ENCODE measurements at places on chromosomes 1 and 21.

GRCh38 chr1:225941187-225941941, at the start of gene LEFTY2:
Gene LEFTY2, minus strand, starts transcription at chr1:225941220. Its CDS starts 80 bp downstream, at chr1:225941140.
- DNase-seq: no peak

- no peak for DNase-seq
Measured at GRCh38 chr21:44702111-44702972, 5.4 kb downstream of the KRTAP10-12 start.

DNA sequence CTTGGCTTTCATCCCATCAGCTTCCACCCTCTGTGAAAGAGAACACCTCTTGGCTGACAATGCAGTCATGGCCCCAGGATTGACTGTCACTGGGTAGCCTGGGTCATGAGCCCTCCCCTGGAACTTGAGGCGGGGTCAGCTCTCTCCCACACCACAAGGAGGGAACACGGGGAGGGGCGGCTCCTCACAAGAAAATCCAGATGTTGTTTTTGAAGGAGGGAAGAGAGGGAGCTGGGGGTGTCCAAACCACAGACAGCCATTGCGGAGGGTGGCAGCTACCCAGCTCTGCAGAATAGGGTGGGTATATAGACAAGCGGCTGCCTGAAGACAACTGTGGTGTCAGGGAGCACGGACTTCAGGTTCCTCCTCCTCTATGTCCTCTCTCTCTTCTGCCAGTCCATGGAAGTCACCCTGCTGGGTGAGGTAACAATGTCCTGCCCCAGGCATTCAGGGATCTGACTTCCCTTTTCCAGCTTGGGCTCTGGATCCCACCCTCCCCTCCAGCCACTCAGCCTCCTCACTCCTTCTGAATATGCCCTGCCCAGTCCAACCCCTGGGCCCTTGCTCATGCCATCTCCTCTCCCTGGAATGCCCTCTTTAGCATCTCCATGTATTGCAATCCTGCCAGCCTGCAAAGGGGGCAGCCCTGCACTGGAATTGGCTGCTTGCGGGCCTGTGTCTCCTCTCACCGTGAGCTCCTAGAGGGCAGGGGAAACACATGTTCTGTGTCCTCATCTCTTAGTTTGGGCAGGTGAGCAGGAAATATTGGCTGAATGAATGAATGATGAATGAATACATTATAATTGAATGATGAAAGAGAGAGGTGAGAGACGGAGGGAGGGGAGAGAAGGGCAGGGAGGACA, 60.9 kb upstream of the RUNX3 start:
- DNase-seq: no peak

- DNase-seq: no peak
Measured at GRCh38 chr1:48200166-48200900, 22.2 kb upstream of the SLC5A9 start.

- no peak for DNase-seq
Measured at GRCh38 chr1:165619647-165620151, 11.3 kb upstream of the MGST3 start.

- DNase-seq: no peak
Measured at GRCh38 chr1:47611992-47612391, 174.1 kb downstream of the FOXD2 start.
